ENCODE measurements at places on chromosomes 12 and 14. TPM values are rescaled to one million over a fixed set of nuclear protein-coding genes. Genes with fewer than 3 reads are reported as not detected.

The SERPINA3 gene
- 1.6 TPM for total RNA-seq

The ITGA7 gene
- 51.5 TPM for total RNA-seq

The SSTR1 gene
- total RNA-seq = 0.66 TPM

The LGMN gene
- total RNA-seq = 55.1 TPM

The SLC6A13 gene
- 0.13 TPM for total RNA-seq

The KLRB1 gene
- not detected for total RNA-seq

The LALBA gene
- not detected for total RNA-seq

The DAO gene
- not detected for total RNA-seq

The OTOGL gene
- 1.6 TPM for total RNA-seq

The NRXN3 gene
- under 0.01 TPM for total RNA-seq

The STAC3 gene
- total RNA-seq = 0.40 TPM

The ISCU gene
- 206 TPM for total RNA-seq

The CBLN3 gene
- total RNA-seq = 4.5 TPM

The GSC gene
- not detected for total RNA-seq

The TPH2 gene
- not detected for total RNA-seq

The SOS2 gene
- total RNA-seq = 18.1 TPM

The IFT43 gene
- 34.1 TPM for total RNA-seq

The TSPAN19 gene
- total RNA-seq = not detected

The GUCY2C gene
- under 0.01 TPM for total RNA-seq

The PMCH gene
- total RNA-seq = not detected

The MYF5 gene
- total RNA-seq = not detected

The RPS26 gene
- total RNA-seq = 63.3 TPM

The HAL gene
- total RNA-seq = 0.19 TPM

The HSPB8 gene
- total RNA-seq = 24.6 TPM

The OR9K2 gene
- not detected for total RNA-seq

The FIGNL2 gene
- total RNA-seq = under 0.01 TPM

The OTUB2 gene
- 1.2 TPM for total RNA-seq

The AQP5 gene
- 0.26 TPM for total RNA-seq

The SERPINA10 gene
- total RNA-seq = not detected

The SYNE3 gene
- 57.7 TPM for total RNA-seq

The HOTAIR gene
- total RNA-seq = not detected

The ACOT6 gene
- not detected for total RNA-seq

The TAMALIN gene
- 6.2 TPM for total RNA-seq

The TAS2R30 gene
- total RNA-seq = 6.2 TPM
